AG10803 (cell line): ENCODE measurements at places on chromosomes 3 and 15.
A peak's percentile ranks its signal among the peaks of the same experiment; 100 is the strongest.

GRCh38 chr3:126125341-126125740, 41.4 kb upstream of the SLC41A3 start:
- DNase-seq: no peak

DNA sequence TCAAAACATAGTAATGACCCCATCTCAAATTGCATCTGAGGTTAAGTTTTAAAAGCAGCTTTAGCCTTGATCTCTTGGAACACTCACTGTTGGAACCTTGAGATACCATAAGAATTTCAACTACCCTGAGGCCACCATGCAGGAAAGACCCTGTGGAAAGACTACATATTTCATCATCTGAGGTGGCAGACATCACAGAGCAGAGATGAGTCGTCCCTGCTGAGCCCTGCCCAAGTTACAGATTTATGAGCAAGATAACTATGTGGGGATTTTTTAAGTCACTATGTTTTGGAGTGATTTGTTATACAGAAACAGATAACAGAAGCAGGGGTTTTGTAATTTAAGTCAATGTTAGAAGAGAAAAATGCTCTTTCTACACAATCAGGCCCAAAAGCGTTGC, 168.4 kb downstream of the STAC start:
- DNase-seq: no peak

DNA sequence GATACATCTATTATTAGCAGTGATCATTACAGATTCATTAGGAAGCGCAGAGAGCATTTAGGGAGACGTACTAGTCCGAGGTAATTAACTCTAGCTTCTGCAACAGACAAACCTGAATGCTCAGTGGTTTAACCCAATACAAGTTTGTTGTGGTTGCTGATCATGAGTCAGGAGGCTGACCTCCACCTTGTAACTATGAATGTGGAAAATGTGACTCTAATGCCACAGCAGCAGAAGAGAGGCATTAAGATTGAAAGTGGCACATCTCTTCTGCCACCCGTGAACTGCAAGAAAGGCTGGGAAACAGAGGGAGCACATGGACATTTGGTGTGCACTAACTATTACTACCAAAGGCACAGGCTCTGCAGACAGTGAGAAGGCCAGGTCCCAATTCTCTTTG, 71.2 kb upstream of the C3orf80 start:
- peak; percentile 32 for DNase-seq

- peak; percentile 51 for DNase-seq
Measured at GRCh38 chr3:9398700-9399336, 1.4 kb downstream of the SETD5 start.

DNA sequence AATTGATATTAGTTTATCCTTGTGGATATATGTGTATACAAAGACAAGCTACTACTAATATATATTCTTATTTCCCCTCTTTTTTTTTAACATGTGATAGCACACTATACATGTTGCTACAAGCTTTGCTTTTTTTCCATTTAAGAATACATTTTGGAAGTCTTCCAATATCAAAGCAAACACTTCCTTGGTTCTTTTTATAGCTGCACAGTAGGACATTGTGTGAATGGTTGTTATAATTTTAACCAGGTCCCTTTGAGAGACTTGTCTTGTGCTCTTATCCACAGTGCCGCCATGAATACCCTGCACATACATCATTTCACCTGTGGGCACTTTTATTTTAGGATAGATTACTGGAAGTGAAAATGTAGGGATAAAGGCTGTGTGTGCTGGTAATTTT, 88.7 kb downstream of the CACNA2D3 start:
- DNase-seq: no peak

GRCh38 chr3:13288732-13289718, 131.1 kb downstream of the NUP210 start:
- no peak for DNase-seq

DNA sequence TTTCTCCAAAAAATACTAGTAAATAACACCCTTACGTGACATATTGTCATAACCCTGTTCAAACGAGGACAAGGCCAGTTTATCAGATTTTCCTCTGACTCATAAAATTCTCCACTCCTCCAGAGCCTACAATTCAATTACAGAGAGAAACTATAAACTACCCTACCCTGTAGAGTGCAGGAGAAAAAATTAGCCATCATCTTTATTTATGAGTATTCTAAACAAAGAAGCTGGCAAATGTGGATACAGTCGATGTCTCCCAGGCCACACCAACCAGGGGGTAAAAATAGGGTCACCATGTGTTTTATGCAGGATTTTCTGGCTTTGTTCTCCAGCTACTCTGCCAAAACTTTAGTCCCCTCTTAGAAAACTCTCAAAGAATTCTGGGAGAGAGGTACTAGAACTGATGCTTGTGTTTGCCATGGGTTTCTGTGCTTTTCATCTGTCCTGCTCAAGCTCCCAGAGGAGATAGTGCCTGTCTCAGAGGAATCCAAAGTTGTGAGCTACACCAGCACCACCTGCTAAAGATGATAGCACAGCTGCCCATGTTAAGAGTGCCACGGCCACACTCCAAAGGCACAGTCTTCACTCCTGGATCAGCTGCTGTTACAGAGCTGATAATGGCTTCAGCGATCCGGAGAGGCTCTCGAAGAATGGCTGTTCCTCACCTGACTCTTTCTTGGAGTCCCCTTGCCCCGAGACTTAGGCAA, 150.2 kb downstream of the IMPG2 start:
- DNase-seq: peak; percentile 14

GRCh38 chr15:35937380-35937779, 391.4 kb upstream of the DPH6 start:
- no peak for DNase-seq

DNA sequence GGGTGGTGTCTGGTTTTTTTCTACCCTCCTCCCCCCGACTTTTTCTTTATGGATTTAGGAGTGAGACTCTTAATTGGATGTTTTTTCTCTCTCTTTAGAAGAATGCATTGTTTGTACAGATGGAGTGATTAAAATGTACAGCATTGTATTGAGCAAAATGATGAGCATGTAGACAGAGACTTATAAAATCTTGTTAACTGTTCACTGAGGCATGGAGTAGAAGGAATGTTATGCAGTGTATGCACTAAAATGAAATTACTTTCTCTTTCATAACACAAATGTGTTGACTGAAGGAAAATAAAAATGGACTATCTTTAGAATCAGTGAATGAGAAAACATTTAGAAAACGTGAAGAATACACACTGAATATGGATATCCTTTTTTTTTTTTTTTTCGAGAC, 39.8 kb downstream of the ZFAND6 start:
- peak; percentile 14 for DNase-seq

- DNase-seq: no peak
Measured at GRCh38 chr15:39784125-39784524, 1.5 kb upstream of the FSIP1 start.

DNA sequence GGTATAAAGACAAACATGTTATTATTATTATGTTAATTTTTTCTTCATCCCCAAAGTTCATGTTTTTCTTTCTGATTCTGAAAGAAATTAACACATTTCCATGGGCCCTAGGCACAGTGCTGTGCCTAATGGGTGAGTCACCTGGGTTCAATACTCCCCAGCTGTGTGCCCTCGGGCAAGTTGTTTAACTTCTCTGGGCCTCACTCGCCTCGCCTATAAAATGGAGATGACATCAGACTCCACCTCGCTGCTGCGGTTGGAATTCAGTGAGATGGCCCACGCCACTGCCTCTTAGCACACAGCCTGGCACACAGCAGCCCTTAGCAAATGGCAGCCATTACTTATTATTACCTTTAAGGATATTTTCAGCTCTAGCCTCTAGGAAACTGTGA, 22.6 kb downstream of the DNASE1L3 start:
- DNase-seq: no peak
